Activated naive CD8-positive, alpha-beta T cell treated with anti-CD3 and anti-CD28 coated beads for 36 hours (primary cell): ENCODE measurements at places on chromosomes 7 and 10. TPM values are rescaled to one million over a fixed set of nuclear protein-coding genes. Genes with fewer than 3 reads are reported as not detected.

DNA sequence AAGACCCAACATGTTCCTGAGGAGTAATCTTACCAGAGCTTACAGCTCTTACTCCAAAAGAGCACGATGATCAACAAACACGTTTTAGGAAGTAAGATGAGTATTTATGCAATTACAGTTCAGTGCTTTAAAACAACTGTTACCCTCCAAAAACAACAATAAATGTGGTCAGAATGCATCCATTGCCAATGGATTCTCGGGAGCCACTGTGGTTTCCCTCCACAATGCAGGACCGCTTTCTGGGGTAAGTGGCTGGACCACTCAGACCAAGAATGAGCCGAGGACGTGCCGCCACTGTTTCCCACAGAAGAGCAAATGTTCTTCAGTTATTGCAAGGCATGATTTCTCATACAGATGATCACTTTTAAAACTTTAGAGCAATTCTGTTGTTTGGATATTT is 232.3 kb upstream of the MKLN1 start:
- H3K4me3 ChIP-seq, result no peak overlapping the region
- no peak for DNase-seq
- H3K4me1 ChIP-seq, result peaks cover 68% of the 10 kb centered on the region
- no peak overlapping the region for H3K27ac ChIP-seq
- H3K36me3 ChIP-seq, result peaks cover 48% of the 10 kb centered on the region
- H3K27me3 ChIP-seq, result no peaks in the 10 kb centered on the region

- peaks cover 12% of the 10 kb centered on the region for H3K4me1 ChIP-seq
- H3K27ac ChIP-seq, result no peak overlapping the region
- no peak for DNase-seq
These were observed 35.3 kb downstream of the INPP5F start for GRCh38 chr10:119761106-119761505.

GRCh38 chr7:8154272-8154671 is 107.7 kb downstream of the ICA1 start:
- no peak overlapping the region for H3K4me3 ChIP-seq
- no peak overlapping the region for H3K27ac ChIP-seq
- peaks cover 4% of the 10 kb centered on the region for H3K36me3 ChIP-seq
- no peak for DNase-seq
- H3K27me3 ChIP-seq, result no peaks in the 10 kb centered on the region

- DNase-seq, result no peak
- no peaks in the 10 kb centered on the region for H3K4me1 ChIP-seq
- no peaks in the 10 kb centered on the region for H3K27me3 ChIP-seq
- no peak overlapping the region for H3K27ac ChIP-seq
- no peak overlapping the region for H3K4me3 ChIP-seq
These were observed 25.7 kb downstream of the ZNF248 start for GRCh38 chr10:37831495-37832333.

OPN4 gene
- not detected for total RNA-seq
